ENCODE measurements at places on chromosomes 3 and 15.

GRCh38 chr3:36211652-36211999 lies 168.7 kb upstream of the STAC start:
- no peak for DNase-seq

- DNase-seq, result no peak
Measured at GRCh38 chr3:154098376-154098775, 22.8 kb upstream of the ARHGEF26 start.

DNA sequence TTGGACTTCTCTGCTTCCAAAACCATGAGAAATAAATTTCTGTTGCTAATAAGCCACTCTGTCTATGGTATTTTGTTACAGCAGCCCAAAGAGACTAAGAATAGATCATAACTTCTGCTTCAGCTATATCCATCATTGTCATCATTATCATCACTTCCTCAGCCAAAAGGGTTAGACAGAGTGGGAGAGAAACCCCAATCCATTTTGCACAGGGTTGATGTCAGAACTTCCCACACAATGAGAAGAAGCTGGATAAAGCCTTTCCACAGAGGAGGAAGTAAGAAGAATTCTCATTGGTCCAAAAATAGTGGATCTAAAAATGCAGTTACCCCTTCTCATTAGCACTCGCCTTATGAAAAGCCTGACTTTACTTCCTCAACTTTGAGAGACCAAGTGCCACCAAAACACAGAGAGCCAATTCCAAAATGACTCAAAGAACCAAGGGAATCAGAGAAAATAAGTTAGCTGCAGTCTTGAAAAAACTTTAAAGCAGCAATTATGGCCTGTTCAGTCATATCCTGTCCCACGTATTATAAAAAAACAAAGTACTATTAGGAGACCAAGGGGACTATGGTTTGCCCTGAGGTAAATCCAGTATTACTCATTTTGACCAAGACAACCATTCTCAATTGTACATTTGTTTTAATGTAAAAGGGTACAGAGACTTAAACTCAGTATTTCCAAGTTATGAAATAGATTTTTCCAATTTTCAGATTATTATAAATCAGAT lies 80.2 kb downstream of the WNT5A start:
- DNase-seq, result no peak

- DNase-seq, result no peak
Measured at GRCh38 chr3:19029837-19030521, 118.3 kb upstream of the KCNH8 start.

- no peak for DNase-seq
Measured at GRCh38 chr15:94052711-94053110, 178.7 kb upstream of the MCTP2 start.

GRCh38 chr3:104044002-104044401 lies 1322.7 kb upstream of the ALCAM start:
- no peak for DNase-seq

GRCh38 chr15:98548139-98548971 lies 100.0 kb upstream of the IGF1R start:
- peak; percentile 27 for DNase-seq

Data from activated CD4-positive, alpha-beta T cell treated with anti-CD3 and anti-CD28 coated beads for 24 hours (primary cell).